ENCODE measurements at places on chromosomes 1 and 21.

GRCh38 chr1:17183388-17184160, 21.4 kb upstream of the PADI1 start:
- no peak for DNase-seq

- DNase-seq: no peak
Observed at GRCh38 chr1:51442616-51443015, 76.5 kb downstream of the EPS15 start.

DNA sequence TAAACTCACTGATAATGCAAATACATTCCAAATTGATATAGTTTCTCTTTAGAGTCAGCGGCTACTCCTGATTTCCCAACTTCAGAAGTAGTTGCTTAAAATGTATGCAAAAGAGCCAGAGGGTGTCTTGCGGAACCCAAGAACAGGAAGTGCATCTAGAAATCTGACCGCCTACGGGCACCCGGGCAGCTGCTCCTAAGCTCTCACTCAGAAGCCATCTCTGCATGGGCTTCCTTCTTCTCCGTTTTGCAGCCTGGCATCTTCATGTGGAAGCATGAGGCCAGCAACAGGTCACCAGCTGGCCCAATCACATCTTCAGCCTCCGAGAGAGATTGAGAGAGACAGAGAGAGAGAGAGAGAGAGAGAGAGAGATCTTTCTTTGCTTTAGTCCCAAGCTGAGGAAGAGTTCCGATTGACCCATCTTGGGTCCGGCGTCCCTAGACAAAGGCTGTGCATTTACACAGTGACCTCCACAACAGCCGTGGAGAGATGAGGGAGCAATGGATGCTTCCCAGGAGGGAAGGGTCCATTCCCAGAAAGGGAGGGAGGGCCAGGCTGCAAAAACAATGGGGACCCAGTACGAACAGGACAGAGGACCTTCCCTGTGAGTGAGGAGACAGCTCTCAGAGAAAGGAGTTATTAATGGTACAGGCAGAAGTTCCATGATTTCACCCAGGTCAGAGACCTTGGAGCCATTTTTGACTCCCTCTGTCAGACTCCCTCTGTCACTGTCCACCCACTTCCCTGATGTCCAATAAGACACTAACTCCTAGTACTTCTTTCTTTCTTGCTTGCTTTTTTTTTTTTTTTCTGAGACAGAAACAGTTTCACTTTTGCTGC, 28.2 kb upstream of the SLC30A1 start:
- no peak for DNase-seq

- no peak for DNase-seq
Observed at GRCh38 chr1:226425004-226425378, 17.1 kb upstream of the PARP1 start.

DNA sequence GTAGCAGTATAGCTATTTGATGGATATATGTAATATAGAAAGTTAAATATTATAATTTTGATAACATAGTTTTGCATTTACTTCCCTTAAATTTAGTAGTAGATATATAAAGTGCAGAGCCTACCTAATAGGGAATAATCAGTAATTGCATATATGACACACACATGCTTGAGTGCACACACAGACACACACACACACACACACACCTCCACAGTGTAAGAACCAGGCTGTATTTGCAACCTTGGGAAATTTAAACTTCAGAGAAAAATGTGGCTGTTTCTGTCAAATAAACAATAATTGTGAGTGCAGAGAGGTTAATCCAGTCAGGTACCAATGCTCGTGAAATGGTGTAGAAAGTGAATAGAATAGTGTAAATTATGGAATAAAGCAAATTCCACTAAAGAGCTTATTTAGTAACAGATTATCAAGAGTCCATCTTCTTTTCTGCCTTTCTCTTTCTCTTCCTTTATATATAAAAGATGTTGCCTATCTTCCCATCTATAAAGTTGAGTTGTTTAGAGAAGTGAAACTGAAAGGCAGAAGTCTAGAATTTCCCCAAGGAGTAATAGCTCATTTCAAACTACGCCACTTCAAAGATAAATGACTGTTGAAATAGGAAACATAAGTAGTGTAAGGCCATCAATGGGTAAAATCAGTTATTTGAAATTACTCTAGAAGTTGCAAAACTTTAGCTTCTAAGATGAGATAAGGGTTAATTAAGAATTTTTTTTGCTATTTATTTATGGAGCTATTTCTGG, 273.7 kb downstream of the SRGAP2C start:
- no peak for DNase-seq

- DNase-seq: no peak
Observed at GRCh38 chr1:108595507-108595906, 35.6 kb downstream of the EEIG2 start.

DNA sequence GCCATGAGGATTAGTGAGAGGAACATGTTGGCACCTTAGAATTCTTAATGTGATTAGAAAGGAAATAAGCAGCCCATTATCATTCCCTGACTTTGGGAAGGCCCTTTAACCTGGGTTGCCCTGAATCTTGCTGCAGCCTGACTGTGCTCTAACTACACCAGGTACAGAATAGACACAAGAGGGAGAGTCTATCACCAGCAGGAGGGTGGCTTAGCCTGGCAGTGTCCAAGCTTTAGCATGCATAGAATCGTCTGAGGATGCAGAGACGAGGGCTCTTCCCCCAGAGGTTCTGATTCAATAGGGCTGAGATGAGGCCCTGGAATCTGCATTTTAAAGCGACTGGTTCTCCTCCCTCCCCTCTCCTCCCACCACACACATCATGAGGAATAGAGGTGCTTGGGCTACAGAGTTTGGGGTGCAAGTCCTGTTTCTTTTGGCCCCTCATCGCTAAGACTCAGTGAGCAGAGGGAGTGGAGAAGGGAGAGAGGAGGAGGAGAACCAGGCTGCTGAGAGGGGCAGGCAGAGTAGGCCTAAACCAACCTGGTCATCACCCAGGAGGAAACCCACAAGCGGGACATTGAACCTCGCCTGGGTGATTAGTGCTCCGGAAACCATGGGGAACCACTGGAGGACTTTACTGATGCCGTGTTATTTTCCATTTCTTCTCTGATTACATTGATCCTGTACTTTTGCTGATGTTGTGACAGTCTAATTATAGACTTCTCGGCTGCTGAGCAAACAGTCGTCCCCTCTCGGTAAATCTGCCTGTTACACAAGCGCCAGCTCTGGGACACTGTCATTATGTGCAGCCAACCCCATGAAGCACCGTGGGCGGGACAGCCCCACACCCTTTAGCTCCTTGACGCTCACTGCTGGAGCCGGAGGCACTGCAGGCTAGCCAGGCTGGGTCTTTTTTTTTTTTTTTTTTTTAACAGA, 6.3 kb upstream of the TENT5C start:
- DNase-seq: no peak

DNA sequence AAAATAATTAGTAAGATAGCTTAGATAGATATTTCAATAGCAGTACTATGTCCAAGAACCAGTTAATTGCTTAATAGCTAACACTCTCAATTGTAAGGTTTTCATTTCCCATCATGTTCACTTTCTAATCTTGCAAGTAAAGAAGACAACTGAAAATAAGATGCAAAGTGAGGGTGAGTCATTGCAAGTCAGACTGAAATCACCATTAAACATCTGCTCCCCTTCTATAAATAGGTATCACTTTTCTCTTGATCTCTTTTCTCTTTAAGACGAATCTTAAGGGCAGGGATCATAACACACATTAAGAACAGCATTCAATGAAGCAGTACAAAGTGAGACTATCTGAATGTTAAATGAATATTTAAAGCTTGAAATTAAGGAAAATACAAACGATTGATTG, 40.4 kb downstream of the UBR4 start:
- no peak for DNase-seq

DNA sequence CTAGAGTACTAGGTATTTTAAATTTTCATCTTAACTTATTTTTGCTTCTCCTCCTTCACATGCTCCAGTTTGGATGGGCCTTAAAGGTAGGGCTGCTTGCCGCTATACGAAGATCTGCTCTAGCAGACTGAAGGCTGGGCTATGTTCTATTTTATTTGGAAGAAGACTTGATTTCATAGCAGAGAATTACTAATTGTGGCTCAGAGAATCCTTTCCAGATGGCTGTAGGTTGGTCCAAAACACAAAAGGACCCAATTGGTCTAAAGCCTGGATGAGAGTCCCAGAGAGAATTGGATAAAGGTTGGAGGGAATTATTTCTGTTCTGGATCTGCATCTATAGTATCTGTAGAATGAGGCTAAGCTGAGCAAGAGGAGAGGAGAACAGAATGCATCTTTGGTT, 719.4 kb upstream of the PTBP2 start:
- no peak for DNase-seq

GRCh38 chr1:215780139-215780538, 213.0 kb downstream of the KCTD3 start:
- no peak for DNase-seq

- DNase-seq: no peak
Observed at GRCh38 chr21:43912500-43912899, 47.5 kb downstream of the AGPAT3 start.

DNA sequence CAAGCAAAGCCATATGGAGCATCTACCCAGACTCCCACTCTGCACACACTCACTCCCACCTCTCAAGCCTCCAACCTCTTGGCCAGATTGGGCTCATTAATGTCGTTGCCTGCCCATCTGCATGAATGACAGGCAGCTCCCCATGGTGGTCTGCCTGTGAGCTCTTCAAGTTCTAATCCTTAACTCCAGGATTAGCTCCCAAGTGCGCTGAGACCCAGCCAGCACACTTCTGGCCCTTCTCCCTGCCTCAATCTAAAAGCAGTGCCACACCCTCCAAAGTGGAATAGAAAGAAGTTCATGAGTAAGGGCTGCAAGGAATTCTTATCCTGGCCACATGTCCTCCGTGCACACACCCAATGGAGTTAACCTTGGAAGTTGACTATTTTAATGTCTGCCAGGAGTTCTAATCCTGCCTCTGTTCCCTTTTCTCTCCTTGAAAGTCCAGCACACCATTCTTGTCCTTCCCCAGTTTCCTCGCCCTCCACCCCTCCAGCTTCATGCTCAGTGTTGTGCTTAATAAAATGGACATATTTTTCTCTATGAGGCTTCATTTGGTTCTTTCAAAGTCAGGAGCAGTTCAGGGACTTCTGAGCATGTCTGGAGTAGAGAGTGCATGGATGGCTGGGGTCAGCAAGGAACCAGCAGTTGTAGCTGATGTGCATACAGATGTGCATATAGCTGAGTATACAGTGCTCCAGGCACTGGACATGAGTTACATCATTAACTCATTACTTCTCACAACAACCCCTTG, 30.1 kb downstream of the CAMK1G start:
- no peak for DNase-seq
